Activated CD8-positive, alpha-beta memory T cell treated with anti-CD3 and anti-CD28 coated beads for 1 hour (primary cell): ENCODE measurements at places on chromosomes 7 and 10.

GRCh38 chr7:48390388-48391327, 219.4 kb downstream of the ABCA13 start:
- no peak for DNase-seq

- peak; percentile 78 for DNase-seq
Observed at GRCh38 chr10:132307823-132308586, at the start of gene STK32C. Gene STK32C (minus strand): TSS chr10:132307950. CDS start chr10:132307833, 117 bp downstream.

- no peak for DNase-seq
Observed at GRCh38 chr10:69890065-69890847, 88.5 kb downstream of the COL13A1 start.

DNA sequence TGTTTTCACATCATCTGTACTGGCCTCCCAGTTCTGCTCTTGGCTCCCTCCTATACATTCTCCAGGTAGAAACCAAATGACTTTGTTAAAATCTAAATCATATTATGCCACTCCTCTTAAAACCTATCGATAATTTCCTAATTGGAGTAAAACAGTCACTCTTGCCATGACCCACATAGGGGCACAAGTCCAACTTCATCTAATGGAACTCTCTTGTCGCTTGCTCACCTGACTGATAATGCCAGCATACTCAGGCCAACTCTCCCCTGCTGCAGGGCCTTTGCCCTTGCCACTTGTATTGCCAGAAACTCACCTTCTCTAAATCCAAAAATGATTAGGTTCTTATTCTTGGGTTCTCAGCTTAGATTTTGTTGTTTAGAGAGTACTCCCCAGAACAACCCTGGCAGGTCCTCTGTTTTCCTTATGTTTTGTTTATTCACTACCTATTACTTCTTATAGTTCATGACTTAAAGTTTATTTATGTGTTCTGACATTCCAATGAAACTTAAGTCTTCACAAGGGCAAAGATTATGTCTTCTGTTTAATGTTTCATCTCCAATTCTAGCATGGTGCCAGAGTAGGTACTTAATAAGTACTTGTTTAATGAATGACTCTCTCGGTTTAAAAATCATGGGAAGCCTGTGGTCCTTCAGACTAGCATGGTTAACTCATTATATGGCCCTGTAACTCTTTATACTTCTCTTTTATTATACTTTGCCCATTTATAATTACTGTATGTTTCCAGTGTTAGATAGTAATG, 345.9 kb upstream of the SMIM30 start:
- no peak for DNase-seq

GRCh38 chr7:18610331-18610948, 114.9 kb downstream of the HDAC9 start:
- DNase-seq = no peak

DNA sequence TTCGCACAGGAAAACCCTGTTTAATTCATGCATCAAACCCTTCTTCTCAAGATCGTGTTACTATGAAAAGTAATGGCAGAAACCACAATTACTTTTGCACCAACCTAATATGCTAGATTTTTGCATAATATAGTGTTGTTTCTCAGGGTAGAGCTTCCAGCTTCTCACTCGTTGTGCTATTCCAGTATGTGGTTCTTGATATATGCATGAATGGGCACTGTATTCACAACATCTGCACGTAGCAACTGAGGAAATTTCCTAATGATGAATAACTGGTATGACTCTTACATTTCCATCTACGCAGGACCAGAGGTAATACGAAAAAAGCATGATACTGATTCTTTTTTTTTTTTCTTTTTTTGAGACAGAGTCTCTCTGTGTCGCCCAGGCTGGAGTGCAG, 326.6 kb upstream of the GALNT17 start:
- DNase-seq = no peak

DNA sequence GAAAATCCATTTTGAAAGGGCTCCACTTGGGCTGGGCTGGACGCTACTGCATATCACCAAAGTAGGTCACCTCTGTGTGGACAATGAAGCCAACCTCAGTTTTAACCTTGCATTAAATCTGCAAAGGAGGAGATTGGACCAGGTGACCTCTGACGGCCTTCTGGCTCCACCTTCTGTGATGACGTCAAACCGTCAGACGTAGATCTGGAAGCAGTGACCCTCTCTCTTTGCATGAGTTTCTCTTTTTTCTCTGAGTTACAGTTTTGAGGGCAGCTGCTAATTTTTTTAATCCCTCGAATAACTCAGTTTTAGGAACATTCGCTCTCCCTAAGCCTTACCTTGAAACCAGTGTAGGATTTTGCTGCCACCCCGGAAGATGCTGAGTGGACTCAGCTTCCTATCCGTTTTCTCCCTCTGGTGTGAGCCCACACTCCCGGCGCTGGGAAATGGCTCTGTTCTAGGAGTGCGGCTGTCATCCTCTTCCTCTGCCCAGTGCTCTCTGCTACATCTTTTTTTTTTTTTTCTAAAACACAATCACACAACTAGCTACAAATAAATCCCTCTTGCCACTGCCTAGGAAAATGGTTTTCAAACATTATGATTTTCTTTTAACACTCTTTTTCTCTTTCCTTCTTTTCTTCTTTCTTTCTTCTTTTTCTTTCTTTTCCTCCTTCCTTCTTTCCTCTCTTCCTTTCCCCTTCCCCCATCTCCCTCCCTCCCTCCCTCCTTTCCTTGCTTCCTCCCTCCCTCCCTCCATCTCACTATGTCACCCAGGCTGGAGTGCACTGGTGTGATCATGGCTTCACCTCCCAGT, 27.7 kb upstream of the NMT2 start:
- DNase-seq = no peak

DNA sequence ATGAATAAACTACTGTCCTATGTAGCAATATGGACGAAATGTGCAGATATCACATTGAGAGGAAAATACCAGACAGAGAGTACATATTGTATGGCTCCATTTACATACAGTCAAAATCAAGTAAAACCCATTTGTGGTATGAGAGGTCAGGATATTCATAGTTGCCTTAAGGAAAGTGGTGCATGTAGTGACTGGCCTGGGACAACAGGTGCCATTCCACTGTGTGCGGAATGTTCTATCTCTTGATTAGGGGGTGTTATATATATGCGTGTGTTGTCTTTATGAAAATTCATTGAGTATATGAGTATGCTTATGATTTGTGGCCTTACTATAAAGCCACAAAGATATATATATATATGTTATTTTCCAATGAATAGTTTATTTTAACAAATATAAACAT, 964.0 kb downstream of the SORCS3 start:
- no peak for DNase-seq

DNA sequence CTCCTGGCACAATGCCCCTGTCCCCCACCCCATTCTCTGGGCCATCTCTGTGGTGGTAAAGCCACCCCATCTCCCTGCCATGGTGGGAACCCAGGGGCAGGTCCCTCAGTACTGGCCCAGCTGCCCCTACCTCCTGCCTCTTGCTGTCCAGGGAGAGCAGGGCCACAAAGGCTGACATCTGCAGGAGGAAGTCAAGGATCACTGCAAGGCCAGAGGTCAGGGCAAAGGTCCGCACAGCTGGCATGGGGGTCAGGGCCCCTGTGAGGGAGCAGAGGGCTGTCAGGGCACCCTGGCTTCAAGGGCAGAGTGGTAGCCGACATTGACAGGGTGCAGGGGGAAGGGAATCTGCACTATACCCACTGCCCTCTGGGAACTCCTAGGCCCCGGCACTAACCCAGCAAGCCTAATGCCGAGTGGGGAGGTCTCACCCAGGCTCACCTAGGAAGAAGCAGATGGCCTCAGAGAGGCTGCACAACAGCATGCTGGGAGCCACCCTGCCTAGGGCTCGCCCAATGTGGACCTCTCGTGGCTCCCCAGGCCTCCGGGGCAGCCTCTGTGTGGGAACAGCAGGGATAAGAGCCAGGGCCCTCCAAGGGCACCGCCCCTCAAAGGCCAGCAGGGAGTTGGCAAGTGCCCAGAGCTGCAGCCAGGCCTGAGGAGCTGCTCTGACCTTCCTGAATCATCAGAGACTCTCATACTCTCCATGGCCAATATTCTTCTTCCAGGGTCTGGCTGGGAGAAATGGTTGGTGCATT, 7.7 kb downstream of the NPC1L1 start:
- DNase-seq = no peak

- no peak for DNase-seq
Observed at GRCh38 chr7:122067077-122067476, 77.0 kb downstream of the AASS start.

DNA sequence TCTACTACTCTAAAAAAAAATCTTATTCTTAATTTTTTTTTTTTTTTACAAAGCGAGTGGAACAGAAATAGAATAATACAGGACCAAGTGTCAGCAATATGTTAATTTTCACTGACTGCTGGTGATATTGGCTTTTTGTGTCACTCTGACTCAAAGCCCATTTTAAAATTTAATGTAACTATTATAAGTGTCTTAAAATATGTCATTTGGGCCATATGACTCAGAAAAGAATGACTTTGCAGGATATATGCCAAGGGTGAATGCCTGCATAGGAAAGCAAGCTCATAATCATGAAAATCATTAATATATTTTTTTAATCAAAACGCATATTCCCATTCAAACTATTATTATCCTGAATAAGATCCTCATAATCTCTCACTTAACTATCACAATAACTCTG, 149.2 kb downstream of the GNAT3 start:
- DNase-seq = no peak

GRCh38 chr10:74018241-74018640, 20.3 kb downstream of the VCL start:
- no peak for DNase-seq

- DNase-seq = no peak
Observed at GRCh38 chr10:44032216-44032615, 352.7 kb downstream of the CXCL12 start.

- no peak for DNase-seq
Observed at GRCh38 chr7:30459591-30460245, 18.9 kb downstream of the NOD1 start.

GRCh38 chr7:126791306-126791705, 461.4 kb downstream of the GRM8 start:
- no peak for DNase-seq

DNA sequence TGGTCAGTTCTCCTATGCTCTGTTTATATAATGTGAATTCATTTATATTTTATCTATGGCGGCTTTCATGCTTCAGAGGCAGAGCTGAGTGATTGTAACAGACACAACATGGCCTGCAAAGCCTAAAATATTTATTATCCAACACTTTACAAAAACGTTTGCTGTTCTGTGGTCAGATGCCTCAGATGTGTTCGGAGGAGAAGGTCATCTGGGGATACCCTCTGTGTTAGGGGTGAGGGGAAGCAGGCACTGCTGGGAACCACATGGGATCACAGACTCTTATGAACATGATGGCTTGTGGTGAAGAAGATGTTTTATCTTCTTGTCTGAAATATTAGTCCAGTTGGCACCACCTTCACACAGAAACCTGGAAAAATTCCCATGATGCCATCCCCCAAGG, 203.4 kb downstream of the PHTF2 start:
- no peak for DNase-seq

DNA sequence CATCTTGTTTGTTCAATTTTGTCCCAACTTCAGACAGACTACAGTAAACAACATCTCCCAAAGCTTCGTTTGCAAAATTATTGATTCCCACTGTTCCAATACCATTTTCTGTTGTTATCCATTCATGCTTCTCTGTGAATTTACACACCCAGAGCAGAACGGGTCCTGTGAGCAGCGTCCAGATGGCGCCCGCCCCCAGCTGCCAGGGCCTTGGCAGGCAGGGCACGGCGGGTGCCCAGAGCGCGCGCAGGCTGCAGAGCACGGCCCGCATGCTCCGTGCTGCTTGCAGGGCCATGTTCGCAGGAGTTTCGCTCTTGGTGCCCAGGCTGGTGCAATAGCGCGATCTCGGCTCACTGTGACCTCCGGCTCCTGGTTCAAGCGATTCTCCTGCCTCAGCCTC, 32.5 kb upstream of the SEPTIN7 start:
- no peak for DNase-seq

DNA sequence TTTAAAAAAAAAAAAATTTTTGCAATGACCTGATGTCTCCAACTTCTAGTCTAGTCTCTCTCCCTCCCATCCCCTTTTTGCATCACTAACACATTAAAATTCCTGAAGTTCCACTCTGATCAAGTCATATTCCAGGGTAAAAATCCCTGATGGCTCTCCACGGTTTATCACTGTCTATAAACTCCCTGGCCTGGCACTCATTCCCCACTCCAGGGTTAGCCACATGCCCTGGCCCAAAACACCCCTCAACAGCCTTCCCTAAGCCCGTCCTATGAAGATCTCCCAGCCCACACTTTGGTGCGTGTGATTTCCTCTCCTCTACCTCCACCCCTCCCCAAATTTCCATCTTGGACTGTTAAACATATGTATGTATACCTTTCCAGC, 125.4 kb downstream of the JAZF1 start:
- DNase-seq = no peak

- no peak for DNase-seq
Observed at GRCh38 chr7:7422641-7423040, 113.0 kb downstream of the COL28A1 start.

DNA sequence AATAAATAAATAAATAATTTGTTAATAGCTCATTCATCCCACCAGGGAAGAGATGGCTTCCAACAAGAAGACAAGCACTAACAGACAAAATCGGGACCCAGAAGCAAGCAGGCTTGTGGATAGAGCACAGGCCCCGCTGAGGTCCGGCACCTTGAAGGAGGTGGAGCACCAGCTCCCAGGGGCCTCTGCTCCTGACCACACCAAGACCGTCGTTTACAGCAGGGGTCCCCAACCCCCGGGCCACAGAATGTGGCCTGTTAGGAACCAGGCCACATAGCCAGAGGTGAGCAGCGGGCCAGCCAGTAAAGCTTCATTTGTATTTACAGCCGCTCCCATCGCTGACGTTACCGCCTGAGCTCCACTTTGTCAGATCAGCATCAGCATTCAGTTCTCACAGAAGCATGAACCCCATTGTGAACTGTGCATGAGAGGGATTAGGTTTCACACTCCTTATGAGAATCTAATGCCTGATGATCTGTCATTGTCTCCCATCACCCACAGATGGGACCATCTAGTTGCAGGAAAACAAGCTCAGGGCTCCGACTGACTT, 33.3 kb upstream of the SUN1 start:
- DNase-seq = no peak
